ENCODE measurements at places on chromosomes 2 and 18.
A peak's percentile ranks its signal among the peaks of the same experiment; 100 is the strongest.

- no peak for DNase-seq
These were observed 34.4 kb upstream of the CYP27C1 start for GRCh38 chr2:127254386-127254981.

DNA sequence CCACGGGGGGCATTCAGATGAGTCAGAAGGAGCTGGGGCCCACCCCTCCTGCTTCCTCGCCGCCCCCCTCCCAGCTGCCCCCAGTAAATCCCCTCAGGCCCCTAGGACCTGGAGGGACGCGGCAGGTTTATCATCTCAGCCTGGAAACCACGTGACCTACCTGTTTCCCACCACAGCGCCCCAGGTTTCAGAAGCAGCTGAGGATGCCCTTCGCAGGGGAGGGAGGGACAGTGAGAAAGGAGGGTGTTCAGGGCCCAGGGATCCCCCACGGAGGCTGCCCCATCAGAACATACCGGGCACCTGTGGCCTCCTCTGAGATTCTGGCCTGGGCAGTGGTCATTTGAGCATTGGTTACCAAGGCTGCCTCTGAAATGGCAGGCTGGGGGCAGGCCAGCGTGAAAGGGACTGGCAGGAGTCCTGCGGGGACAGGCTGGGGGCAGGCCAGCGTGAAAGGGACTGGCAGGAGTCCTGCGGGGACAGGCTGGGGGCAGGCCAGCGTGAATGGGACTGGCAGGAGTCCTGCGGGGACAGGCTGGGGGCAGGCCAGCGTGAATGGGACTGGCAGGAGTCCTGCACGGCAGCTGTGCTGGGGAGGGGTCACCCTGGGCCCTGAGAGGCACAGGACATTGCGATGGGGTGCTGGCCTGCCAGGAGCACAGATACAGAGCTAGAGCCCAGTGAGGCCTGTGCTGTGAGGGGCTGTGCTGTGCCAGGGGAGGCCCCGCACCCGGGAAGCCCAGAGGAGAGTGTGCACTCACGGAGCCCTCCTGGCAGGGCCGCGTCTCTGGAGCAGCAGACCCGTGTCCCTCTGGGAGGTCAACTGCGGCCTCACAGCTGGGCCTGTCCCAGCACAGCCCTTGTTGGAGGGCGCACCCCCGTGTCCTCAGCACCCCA lies 1.6 kb downstream of the NEU4 start:
- DNase-seq: no peak

DNA sequence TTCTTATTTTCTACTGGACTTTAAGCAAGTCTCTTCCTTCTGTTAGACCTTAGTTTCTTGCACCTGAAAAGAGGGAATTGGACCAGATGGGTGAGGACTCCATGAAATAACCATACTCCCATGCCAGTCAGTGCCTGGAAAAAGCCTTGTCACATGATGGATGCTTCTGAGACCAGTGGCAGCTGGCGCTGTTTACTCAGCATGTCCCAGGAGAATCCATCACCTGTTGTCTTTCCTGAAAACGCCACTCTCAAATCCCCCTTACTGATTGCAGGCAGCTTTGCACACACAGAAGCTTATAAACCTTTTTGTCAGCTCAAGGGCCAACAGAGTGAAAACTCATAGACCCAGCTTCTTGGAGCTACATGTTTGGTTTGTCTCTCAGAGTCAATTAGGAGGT lies 117.6 kb downstream of the POLE4 start:
- DNase-seq: no peak

GRCh38 chr2:231308631-231309428 lies 86.7 kb upstream of the B3GNT7 start:
- DNase-seq: no peak

GRCh38 chr2:128727404-128727803 lies 408.7 kb upstream of the HS6ST1 start:
- DNase-seq: no peak

DNA sequence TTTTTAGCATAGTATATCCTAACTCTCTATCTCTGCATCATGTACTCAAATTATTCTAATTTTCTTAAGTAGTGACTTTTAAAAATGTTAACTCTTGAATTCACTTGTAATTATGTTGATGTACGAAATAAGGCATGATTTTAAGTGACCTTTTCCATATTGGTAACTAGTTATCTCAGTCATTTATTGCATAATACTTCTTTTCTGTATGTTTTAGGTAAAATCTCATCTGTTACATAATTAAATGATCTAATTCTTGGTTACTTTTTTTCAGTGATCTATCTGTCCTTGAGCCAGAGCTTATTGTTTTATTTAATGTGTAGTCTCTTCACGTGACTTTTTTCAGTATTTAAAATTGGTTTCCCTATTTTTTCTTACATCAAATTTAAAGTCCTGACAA lies 4.8 kb upstream of the UBE2E3 start:
- no peak for DNase-seq

DNA sequence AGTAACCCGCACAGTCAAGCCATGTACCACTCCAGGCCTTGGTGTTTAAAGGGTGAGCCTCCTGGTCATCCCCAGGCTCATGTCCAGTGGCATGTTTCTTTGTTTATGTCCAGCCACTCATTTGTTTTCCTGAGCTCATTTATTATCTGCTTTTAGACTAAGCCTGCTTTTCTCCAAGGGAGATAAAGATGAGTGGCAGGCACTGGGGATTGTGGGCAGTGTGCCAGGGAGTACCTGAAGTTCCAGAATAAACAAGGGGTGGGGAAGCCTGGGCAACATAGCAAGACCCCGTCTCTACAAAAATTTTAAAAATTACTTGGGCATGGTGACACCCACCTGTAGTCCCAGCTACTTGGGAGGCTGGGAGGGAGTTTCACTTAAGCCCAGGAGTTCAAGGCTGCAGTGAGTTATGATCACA lies 1.9 kb downstream of the ANXA4 start:
- DNase-seq: no peak

DNA sequence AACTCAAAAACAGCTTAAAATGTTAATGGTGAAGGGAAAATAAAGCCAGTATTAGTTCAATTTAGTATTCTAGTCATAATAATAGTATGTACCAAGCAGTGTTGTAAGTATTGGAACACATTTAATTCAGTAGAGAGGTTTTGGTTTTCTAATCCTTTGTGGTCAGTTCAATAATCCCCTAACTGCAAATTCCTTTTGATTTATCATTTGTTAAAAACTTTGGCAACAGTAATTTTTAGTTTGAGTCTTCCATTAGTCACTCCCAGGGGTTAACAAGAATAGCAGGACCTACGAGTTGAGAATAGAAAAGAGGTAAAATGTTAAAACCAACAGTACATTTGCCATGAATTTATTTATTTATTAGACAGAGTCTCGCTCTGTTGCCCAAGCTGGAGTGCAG lies 10.7 kb downstream of the MRPL44 start:
- no peak for DNase-seq

GRCh38 chr2:100733391-100734187 lies 86.3 kb upstream of the NPAS2 start:
- no peak for DNase-seq

GRCh38 chr2:25368660-25369059 lies 26.9 kb upstream of the DNMT3A start:
- DNase-seq: no peak

- DNase-seq: no peak
These were observed 378.6 kb downstream of the MEIS1 start for GRCh38 chr2:66813525-66813924.

DNA sequence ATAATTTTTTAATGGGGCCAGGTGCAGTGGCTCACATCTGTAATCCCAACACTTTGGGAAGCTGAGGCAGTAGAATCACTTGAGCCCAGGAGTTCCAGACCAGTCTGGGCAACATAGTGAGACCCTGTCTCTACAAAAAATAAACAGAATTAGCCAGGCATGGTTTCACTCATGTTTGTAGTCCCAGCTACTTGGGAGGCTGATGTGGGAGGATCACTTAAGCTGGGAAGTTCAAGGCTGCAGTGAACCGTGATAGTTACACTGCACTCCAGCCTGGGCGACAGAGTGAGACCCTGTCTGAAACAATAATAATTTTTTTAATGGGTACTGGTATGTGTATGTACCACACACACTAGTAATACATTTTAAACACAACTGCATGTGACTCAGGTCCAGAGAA lies 2.4 kb downstream of the ARL6IP6 start:
- no peak for DNase-seq

DNA sequence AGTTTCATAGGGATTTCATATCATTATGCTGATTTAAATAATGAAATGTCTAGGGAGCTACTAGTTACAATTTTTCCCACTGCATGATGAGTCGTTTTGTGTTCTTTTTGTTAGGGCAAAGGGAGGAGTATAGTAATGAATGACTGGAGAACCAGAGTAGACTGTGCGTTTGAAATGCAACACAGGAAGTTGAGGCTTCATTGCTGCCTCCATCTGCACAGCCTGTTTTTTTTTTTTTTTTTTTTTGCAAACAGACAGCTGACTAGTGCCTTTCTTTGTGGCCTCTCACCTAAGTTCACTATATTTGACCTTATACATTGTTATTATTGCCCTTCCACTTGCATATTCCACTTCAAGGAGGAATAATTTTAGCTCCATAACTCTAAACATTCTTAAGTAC lies 286.7 kb upstream of the LRRTM1 start:
- DNase-seq: no peak

DNA sequence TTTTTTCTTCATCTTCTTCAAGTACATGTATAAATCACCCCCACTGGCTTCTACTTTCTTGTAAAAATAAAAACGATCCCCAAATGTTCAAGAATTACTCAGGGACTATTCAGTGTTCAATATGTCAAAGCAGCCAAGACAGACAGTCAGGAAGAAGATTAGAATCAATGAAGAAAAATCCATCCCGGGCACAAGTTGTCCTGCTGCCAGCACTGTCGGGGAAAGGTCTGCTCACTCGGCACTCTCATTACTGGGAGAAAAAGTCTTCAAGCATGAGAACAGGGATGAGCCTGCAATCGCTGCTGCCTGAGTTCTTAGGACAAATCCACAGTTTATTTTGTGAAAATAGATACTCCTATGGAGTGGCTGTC lies 482.8 kb upstream of the KLHL29 start:
- DNase-seq: no peak

DNA sequence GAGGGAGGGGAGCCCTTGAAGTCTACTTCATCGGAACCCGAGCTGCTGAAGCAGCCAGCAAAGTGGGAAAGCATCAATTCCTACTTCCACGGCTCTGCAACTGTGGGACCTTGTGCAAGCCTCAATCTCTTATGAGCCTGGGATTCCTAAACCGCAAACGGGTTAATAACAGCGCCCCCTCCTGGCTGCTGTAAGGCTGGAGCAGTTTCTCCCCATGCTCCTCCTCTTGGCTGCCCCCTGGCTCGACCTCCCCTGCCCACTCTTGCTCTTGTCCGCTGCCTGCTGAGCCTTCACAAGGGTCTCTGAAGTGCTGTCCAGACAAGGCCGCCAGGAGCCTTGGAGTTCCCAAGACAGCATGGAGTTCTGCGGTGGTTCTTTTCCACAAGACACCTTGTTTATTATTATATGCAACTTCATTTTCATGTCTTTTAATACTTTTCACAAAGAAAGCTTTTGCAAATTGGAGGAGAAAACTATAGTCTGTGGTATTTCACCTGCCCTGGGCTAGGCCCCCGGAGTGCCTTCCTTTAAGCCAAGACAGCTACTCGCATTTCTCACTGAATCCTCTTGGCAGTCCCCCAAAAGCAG lies 157.2 kb downstream of the DDX1 start:
- peak; percentile 50 for DNase-seq

GRCh38 chr2:109333414-109334210 lies 204.6 kb downstream of the SH3RF3 start:
- no peak for DNase-seq

DNA sequence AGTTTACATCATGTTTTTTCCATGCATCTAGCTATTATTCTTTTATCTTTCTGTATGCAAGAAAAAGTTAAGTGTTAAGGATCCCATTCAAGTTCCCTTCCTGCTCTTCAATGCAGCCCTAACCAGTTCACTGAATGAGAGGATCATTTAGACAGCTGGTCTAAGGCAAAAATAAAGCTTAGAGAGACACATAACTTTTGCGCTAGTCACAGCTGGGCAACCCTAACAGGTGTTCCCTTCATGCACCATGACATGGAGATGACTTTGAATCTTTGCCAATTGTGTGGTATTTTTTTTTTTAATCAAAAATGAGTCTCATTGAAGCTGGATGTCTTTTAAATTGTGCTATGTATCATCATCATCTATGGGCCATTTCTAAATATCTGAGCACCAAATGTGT lies 393.8 kb upstream of the CYRIA start:
- peak; percentile 80 for DNase-seq

- no peak for DNase-seq
These were observed 4.9 kb downstream of the VIT start for GRCh38 chr2:36701391-36701795.

GRCh38 chr18:4264347-4264791 lies 190.7 kb downstream of the DLGAP1 start:
- no peak for DNase-seq

- no peak for DNase-seq
These were observed 184.7 kb downstream of the GFPT1 start for GRCh38 chr2:69202327-69202726.

GRCh38 chr2:109467701-109468100 lies 146.1 kb downstream of the SEPTIN10 start:
- no peak for DNase-seq

GRCh38 chr2:32804205-32804604 lies 142.5 kb upstream of the LTBP1 start:
- DNase-seq: no peak

GRCh38 chr2:43085929-43086328 lies 140.5 kb downstream of the ZFP36L2 start:
- no peak for DNase-seq

- no peak for DNase-seq
These were observed 310.2 kb upstream of the ID2 start for GRCh38 chr2:8371653-8372052.

DNA sequence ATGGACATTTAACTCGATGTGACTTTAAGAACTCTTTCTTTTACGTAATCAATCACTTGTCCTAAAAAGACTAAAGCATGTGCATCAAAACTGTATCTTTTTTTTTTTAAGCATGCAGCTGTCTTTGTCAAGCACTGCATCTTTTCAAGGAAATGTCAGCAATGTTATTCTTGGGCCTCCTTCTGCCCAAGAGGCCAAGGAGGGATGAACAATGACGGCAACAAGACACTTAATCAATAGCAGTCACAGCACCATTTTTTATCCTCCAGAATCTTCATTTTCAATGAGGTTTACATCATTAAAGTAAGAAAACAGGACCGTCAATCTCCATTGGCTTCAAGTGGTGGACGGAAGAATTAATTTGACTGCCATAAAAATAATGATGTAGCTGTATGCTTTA lies 253.8 kb downstream of the AFF3 start:
- DNase-seq: no peak

- no peak for DNase-seq
These were observed 45.7 kb downstream of the RDH14 start for GRCh38 chr2:18514526-18515461.

DNA sequence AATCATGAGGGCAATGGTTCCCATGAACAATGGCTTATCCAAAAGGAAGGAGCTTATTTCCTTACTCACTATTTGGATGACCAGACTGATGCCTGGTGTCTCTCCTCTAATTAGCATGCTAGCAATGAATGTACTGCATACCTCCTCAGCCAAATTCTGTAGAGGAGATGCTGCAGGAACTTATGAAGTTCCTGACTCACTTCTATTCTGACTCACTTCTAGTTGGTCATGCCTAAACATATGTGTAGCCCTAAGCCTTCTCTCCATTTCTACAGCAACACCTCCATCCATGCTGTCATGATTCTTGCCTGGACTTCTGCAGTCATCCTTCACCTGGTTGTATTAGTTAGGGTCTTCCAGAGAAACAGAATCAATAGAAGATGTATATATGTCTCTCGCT lies 59.9 kb upstream of the MRPS9 start:
- no peak for DNase-seq

GRCh38 chr2:218970894-218971293 lies 11.4 kb downstream of the CDK5R2 start:
- no peak for DNase-seq

- no peak for DNase-seq
These were observed 11.1 kb downstream of the MSGN1 start for GRCh38 chr2:17827316-17827715.
